Activated naive CD4-positive, alpha-beta T cell treated with Interleukin-2 at 50 U/mL for 16 hours (primary cell): ENCODE measurements at places on chromosomes 3 and 15.

DNA sequence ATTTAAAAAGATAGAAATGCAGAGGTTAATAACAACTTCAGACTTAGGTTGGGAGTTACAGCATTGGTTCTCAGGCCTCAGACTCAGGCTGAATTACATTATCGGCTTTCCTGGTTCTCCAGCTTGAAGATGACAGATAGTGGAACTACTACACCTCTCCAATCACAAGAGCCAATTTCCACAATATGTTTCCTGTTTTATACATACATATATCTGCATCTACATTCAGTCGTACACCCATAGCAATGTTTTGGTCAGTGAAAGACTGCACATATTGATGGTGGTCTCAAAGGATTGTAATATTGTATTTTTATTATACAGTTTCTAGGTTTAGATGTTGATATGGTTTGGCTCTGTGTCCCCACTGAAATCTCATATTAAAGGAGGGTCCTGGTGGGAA lies 35.4 kb downstream of the AADACL2 start:
- no peak for DNase-seq

GRCh38 chr15:94272251-94272898 lies 41.0 kb downstream of the MCTP2 start:
- no peak for DNase-seq

- no peak for DNase-seq
Measured at GRCh38 chr3:138812806-138813205, 21.9 kb downstream of the PIK3CB start.

GRCh38 chr3:130514681-130515080 lies 2.3 kb upstream of the COL6A6 start:
- no peak for DNase-seq

GRCh38 chr3:105662306-105662705 lies 206.5 kb downstream of the CBLB start:
- DNase-seq, result no peak

DNA sequence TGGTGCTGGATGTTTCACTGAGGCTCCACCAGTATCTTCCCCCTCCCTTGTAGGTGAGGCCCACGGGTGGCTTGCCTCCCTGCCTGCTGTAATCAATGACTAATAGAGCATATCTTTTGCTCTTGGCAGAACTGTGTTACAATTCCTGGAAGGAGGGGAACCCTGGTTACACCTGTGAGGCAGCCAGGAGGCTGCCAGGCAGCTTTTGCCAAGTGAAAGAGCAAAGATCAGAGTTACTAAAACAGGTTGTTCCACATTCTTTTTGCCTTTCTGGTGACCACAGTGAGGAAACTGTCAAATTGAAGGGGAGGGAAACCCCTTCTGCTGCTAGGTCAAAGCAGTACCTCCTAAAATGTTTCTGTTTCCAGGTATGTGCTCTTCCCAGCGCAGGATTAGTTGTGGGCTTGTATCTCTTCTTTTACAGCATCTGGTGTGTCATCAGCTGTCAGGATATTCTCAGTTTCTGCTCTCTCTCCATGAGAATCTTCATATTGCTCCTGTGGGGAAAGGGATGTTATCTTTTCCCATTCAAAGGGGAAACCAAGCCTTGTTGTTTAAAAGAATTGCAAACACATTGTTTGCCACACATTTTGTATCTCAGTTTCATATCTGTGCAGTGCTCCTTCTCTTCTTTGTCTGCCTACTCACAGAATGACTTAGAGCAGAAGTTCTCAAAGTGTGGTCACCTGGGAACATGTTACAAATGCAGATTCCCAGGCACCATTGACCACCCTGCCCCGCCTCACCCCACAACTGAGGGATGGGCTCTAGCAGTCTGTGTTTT lies 137.4 kb upstream of the UMPS start:
- DNase-seq, result no peak

DNA sequence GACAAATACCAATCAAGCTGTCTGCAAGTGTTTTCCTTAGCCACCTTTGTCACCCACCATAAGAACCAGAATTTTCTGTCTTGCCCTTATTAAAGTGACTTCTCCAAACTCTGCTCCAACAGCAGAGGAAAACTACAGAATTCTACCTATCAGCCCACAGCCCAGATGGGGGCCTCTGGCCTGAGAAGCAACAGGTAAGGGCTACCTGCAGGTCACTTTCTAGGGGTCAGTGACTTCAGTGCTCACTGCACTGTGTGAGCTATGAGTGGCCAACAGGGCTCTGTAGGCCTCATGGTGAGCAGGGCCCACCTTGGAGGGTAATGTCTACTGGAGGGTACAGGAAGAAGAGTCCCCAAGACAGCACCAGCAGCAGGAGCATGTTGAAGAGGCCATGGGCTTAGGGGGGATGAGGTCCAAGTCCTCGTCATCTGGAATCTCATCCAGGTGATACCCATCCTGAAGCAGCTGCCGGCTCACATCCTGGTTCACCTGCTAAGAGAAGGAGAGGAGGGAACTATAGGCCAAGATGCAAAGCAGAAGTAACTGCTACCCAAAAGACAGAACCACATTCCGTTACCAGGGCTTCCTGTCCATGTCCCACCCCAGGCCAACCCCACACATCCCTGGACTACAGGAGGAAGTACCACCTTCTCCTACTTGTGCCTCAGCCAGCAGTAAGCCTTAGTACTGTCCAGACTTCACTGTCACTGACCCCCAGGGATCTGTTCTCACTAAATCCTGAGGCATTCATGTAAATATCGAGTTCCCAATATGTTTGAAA lies 4.2 kb downstream of the FAM219B start:
- DNase-seq, result no peak

GRCh38 chr15:100129677-100130076 lies 212.1 kb downstream of the ADAMTS17 start:
- DNase-seq, result no peak

GRCh38 chr3:41044523-41044922 lies 154.8 kb upstream of the CTNNB1 start:
- DNase-seq, result no peak

GRCh38 chr3:184261854-184262763 lies 756 bp upstream of the CAMK2N2 start:
- DNase-seq, result peak; percentile 41
